Kidney epithelial cell (primary cell): ENCODE measurements at places on chromosomes 4 and X.

- no peak for DNase-seq
Measured at GRCh38 chr4:146124023-146124680, 51.4 kb upstream of the LSM6 start.

DNA sequence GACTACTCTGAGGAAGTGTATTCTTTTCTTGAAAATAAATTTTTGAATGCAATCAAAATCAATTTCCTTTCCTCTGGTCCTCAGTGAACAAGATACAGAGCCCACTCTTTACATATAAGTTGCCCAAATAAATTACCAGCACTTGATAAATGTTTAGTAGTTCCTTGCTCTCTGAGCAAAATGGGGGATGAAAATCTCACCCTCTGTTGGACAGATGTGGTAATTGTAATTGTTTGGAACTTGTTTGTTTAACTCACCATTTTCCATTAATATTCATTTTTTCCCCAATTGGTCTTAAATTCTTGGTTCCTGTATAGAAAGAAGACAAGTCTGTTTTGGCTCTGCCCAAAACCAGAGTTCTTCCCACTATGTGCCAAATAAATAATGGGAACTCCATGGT, 146.3 kb downstream of the LDB2 start:
- no peak for DNase-seq

- DNase-seq: no peak
Measured at GRCh38 chr4:79403356-79403755, 4.7 kb downstream of the GK2 start.

DNA sequence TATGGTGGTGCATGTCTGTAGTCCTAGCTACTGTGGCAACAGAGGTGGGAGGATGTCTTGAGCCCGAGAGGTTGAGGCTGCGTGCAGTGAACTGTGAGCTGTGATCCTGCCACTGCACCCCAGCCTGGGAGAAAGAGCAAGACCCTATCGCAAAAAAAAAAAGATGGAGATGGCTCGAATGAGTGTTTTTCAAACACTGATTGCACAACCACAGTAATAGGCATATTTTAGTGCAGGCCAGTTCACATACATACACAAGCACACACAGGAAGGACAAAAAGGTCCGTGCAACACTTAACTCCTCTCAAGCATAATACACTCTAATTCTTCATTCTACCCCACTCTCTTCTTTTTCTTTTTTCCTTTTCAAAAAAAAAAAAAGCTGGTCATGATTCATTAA, 5.1 kb downstream of the EFHC2 start:
- no peak for DNase-seq

- DNase-seq: no peak
Measured at GRCh38 chr4:155119006-155119405, 89.4 kb upstream of the NPY2R start.

- DNase-seq: peak; percentile 56
Measured at GRCh38 chrX:45714866-45715265, 514.2 kb upstream of the DIPK2B start.

DNA sequence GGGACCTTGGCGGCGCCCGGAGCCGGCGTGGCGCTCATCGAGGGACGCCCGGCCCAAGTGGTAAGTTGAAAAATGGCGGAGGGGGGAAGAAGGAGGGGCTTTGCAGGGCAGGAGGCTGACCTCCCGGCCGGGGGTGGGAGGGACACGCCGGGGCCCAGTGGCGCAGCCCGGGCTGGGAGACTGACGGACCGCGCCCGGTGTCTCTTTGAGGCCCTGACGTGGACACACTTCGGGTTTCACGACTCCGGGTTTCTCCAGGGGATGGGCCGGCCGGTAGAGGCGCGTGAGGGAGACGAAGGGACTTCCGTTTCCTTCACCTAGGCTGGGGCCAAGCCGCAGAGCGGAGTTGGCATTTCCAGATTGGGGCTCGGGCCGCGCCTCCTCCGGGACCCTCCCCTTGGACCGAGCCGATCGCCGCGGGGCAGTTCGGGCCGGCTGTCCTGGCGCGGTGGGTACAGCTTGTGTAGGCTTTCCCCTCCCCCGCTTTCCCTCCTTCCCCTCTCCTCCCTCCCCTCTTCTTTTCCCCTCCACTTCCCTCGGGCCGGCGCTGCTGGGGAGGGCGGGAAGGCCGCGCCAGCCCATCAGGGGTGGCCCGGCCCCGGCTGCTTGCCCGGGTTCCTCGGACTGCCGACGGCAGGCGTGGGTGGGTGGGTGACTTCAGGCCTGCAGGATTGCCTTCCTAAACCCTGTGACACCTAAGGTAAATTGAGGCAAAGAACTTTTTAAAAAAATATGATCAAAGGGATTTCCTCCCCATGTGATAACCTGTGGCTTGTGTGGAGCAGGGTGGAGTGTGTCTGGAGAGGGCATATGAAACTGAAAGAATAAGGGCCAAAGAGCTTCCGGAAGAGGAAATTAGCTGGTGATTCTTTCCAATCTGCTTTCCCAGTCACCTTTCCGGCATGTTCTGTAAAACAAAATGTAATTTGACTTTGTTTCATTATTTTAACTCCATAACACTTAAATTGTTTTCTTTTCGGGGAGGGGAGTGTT, at the start of gene XIAP:
Gene XIAP (plus strand): TSS at position 208 of the 993 bp plus-strand sequence. CDS start 25,610 bp downstream, outside the sequence.
- peak; percentile 54 for DNase-seq

DNA sequence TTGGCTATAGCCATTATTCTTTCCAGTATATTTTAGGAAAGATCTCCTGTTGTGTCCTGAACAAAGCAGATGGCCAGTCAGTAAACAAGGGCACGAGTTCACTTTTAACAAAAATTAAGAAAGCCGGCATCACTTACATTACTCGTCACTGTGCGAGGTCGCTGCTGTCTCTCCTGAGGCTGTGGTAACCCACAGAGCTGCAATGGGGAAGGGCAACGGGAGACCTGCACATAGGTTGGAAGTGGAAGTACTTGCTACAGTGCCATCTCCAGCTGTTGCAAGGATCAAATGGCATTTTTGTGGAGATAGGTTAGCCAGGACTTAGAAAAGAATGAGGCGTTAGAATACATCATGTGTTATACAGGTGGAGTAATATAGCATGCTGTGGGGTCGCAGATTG, 132.2 kb downstream of the KLHL8 start:
- DNase-seq: no peak

DNA sequence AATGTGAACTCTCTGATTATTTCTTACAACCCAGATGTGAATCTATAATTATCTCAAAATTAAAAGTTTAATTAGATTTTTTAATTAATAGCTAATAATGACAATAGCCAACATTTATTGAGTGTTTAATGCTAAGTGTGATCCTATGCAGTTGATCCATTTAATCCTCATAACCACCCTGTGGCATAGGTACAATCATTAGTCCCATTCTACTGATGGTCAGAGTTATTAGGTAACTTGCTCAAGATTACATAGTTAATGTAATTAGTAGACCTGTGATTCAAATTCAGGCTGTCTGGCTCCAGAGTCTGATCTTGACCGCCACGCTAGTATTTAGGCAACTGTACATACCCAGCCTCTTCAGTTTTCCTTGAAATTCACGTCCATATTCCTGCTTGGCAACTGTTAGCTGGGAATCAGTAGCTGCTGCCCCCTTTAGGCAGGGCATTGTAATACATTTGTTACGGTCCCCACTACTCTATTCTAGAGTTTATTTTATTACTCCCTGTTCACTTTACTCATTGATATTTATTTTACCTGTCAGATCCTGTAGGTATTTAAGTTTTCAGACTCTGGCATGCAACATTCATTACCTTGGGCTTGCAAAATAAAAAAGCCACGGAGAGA, 20.6 kb upstream of the TEC start:
- no peak for DNase-seq

GRCh38 chr4:170697845-170698244, 608.1 kb upstream of the AADAT start:
- no peak for DNase-seq

DNA sequence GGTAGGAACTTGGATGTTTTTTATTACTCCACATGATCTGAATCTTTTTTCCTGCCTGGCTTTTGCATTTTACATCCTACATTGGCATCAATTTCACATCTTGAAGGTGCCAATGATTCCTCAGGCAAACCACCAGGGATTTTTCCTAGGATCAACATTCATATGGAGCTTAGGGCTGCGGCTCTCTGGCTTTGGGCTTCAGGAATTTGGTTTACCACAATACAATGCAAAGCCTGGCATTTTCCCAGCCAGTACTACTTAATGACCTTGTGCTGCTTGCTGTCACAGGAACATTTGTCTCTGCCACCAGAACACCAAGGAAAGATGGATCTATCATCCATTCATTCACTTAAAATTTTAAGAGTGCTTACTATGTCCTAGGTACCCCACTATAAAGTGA, 180.7 kb downstream of the PDGFC start:
- DNase-seq: peak; percentile 52

- DNase-seq: no peak
Measured at GRCh38 chr4:156084373-156084772, 130.7 kb upstream of the CTSO start.

DNA sequence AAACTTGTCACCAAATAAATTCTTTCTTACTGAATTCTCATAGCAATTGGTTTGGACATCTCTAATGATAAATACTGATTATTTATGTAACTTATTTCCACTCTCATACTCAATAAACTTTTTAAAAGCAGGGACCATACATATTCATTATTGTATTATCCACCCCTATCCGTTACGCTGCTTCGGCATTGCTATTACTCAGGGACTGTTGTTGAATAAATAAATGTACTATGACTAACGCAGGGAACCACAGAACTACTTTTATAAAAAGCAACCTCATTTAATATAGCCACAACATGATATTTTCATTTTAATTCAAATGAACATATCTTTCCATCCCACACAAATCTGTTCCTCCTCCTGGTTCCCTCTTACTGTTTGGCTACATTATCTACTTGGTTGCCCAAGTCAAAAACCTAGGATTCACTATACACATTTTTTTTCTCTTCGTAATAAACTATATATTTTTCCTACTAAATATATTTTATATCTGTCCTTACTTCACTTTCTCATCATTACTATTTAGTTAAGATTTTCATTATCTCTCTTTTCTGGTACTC, 14.9 kb upstream of the ANKRD50 start:
- DNase-seq: no peak

DNA sequence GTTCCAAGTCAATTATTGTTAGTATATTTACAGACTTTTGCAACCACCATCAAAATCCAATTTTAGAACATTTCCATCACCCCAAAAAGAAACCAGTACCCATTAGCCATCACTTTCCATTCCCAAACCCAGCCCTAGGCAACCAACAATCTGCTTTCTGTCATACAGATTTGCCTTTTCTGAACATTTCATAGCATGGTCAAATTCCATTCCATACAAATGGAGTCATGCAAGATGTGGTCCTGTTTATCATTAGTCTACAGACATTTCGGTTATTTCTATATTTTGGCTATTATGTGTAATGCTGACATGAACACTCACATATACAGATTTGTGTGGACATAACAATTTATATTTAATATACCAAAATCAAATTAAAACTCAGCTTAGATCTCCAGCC, 508.7 kb downstream of the ZNF674 start:
- no peak for DNase-seq

GRCh38 chrX:13570261-13570605, 832 bp downstream of the EGFL6 start:
- no peak for DNase-seq

- no peak for DNase-seq
Measured at GRCh38 chr4:53185869-53186585, 179.8 kb downstream of the SCFD2 start.

DNA sequence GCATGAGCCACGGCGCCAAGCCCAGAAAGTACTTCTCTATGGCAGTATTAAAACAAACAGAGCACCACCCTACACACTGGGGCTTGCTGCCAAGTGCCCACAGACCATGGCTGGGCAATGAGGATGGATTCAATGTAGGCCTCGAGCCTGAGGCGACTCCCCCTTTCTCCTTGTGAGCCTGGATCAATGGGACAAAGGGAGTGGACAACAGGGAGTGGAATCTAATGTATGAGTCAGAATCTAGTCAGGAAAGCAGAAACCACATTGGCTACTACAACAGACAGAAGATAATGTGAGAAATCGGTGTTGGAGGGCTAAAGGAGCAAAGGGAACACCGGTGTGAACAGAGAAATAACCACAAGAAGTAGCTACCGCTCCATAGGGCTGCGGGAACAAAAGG, 37.7 kb upstream of the OCIAD2 start:
- DNase-seq: no peak

- no peak for DNase-seq
Measured at GRCh38 chrX:150959557-150959956, 23.6 kb upstream of the HMGB3 start.

GRCh38 chr4:111778543-111778942, 366.7 kb upstream of the FAM241A start:
- no peak for DNase-seq

DNA sequence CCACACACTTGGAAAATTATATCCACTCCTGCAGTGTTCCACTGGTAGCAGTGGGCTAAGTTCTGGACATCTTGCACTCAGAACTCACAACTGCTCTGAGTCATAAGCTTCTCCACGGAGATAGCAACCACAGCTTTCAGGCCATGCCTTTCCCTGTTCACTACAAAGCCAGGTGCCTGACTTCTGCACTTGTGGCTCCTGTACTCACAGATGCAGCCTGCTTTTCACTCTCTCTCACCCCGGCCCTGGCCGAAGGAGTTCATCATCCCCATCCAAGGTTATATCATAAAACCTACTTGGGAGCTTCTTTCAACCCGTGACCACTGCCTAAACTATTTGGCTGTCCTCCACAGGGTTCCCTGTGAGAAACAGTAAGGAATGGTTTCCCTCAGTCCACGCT, 999.4 kb downstream of the GLUD2 start:
- DNase-seq: no peak

GRCh38 chrX:25810202-25810601, 327.9 kb upstream of the MAGEB18 start:
- DNase-seq: peak; percentile 9
